ENCODE measurements at places on chromosomes 6 and 20. TPM values are rescaled to one million over a fixed set of nuclear protein-coding genes. Genes with fewer than 3 reads are reported as not detected.

Gene PDE7B
- 15.4 TPM for total RNA-seq

Gene GTF3C6
- 78.1 TPM for total RNA-seq

Gene OR2B6
- total RNA-seq: not detected

DNA sequence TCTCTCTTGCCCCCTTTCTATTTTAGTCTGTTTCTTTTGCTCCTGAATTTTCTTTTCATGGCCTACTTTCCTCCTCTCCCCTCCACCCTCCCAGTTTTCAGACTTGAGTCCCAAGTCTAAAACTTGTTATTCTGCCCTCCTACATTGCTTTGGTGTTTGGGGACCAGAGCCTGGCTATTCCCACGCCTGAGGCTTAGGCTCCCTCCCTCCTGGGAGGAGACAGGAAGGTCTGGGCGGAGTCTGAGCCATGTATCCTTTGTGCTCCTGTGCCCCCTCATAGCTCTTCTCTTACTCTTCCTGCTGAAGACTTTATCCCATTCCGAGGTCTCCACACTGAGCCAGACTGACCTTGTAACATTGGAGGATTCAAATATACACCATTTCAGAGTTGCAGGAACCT is 69.5 kb downstream of the DAAM2 start:
- no peak overlapping the region for H3K27ac ChIP-seq
- H3K36me3 ChIP-seq: peaks cover 4% of the 10 kb centered on the region
- no peak overlapping the region for H3K4me3 ChIP-seq
- H3K4me1 ChIP-seq: no peaks in the 10 kb centered on the region

GRCh38 chr6:72691249-72691648 is 69.4 kb downstream of the KCNQ5 start:
- H3K4me3 ChIP-seq: no peak overlapping the region
- H3K4me1 ChIP-seq: no peaks in the 10 kb centered on the region
- H3K27me3 ChIP-seq: no peaks in the 10 kb centered on the region
- no peaks in the 10 kb centered on the region for H3K36me3 ChIP-seq
- no peak for DNase-seq

DNA sequence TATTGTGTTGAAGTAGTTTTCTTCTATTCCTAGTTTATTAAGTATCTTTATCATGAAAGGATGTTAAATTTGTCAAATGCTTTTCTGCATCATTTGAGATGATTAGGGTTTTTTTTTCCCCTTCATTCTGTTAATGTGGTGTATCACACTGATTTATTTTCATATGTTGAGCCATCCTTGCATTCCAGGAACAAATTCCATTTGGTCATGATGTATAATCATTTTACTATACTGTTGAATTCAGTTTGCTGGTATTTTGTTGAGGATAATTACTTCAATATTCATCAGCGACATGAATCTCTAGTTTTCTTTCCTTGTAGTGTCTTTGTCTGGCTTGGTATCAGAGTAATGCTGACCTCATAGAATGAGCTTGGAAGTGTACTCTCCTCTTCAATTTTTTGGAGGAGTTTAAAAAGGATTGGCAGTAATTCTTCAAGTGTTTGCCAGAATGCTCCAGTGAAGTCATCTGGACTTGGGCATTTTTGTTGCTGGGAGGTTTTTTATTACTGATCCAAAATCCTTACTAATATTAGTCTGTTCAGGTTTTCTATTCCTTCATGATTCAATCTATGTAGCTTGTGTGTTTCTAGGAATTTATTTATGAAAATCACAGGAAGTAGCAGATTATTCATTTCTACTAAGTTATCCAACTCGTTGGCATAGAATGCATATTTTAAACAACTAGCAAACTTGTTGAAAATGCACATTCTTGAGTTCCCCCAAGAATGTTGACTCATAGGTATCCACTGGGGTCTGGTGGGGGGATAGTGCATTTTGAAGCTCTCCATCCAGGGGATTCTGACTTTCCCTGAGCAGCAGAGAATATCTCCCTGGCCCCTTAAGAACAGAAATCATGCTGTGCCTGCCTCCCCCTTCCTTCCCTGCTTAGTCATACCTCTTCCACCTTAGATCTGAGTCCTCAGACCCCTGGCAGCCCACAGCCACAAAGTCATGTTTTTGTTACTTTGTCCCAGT is 187.1 kb downstream of the BMP7 start:
- no peaks in the 10 kb centered on the region for H3K4me1 ChIP-seq
- no peak overlapping the region for H3K27ac ChIP-seq

DNA sequence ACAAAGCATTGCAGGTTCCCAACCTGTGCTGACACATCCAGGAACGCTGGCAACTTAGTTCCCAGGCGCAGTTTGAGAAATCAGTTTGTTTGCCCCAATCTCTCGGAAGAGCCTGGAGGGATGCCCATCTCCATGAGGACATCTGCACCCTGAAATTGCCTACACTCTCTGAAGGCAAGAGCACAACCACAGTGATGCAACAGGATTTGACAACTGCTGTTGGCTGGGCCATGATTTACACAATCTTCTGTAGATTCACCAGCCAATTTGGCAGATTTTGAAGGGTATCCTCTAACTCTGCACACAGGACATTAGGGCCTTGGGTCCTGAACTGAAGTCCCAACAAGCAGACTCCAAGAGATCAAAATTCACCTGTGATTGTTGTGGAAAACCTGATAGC is 3.4 kb downstream of the APMAP start:
- H3K27me3 ChIP-seq: no peaks in the 10 kb centered on the region
- H3K4me3 ChIP-seq: no peak overlapping the region
- no peak for DNase-seq

DNA sequence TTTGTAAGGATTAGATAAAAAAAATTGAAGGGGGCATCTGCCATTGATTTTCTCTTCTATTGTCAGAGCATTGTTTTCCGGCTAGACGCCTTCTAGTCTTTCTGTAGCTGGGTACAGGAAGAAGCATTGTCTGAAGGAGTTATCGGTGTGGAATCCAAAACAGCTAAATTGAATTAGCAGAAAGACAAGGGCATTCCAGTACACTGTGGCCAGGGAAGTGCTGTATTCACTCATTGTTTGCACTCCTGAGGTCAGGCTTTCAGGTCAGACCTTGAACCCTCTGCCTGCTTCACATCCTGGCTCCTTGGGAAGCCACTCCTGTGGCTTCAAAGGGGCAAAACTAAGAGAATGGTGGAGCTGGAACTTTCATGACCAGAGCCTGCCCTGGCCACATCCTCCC is 81.1 kb upstream of the SNAP25 start:
- no peaks in the 10 kb centered on the region for H3K36me3 ChIP-seq
- no peaks in the 10 kb centered on the region for H3K27me3 ChIP-seq
- H3K27ac ChIP-seq: no peak overlapping the region
- no peaks in the 10 kb centered on the region for H3K4me1 ChIP-seq
- no peak for DNase-seq
- H3K4me3 ChIP-seq: no peak overlapping the region

DNA sequence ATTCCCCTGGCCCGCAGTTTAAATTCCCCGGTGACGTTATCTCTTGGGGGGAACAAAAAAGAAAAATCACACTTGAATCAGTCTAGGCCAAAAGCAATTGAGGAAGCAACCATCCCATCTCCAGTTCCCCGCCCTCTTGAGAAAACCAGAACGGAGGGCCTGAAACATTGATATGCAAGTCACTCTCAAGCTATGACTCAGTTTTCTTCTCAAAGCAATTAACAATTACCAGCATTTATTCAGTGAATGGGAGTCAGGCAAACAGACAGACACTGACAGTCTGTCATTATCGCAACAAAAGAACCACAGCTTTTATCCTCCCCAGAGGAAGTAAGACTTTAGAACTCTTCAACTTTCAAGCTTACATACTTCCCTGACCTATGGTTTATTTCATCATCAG is 100.9 kb downstream of the OPRM1 start:
- no peaks in the 10 kb centered on the region for H3K36me3 ChIP-seq
- no peak for DNase-seq
- no peak overlapping the region for H3K27ac ChIP-seq
- no peak overlapping the region for H3K4me3 ChIP-seq
- H3K27me3 ChIP-seq: no peaks in the 10 kb centered on the region
